ENCODE measurements at places on chromosomes 5 and 9. TPM values are rescaled to one million over a fixed set of nuclear protein-coding genes. Genes with fewer than 3 reads are reported as not detected.

The BAAT gene
- total RNA-seq = not detected

The WNT8A gene
- not detected for total RNA-seq

The MIGA2 gene
- total RNA-seq = 37.1 TPM

The S100Z gene
- total RNA-seq = not detected

The WNK2 gene
- total RNA-seq = 45.5 TPM

DNA sequence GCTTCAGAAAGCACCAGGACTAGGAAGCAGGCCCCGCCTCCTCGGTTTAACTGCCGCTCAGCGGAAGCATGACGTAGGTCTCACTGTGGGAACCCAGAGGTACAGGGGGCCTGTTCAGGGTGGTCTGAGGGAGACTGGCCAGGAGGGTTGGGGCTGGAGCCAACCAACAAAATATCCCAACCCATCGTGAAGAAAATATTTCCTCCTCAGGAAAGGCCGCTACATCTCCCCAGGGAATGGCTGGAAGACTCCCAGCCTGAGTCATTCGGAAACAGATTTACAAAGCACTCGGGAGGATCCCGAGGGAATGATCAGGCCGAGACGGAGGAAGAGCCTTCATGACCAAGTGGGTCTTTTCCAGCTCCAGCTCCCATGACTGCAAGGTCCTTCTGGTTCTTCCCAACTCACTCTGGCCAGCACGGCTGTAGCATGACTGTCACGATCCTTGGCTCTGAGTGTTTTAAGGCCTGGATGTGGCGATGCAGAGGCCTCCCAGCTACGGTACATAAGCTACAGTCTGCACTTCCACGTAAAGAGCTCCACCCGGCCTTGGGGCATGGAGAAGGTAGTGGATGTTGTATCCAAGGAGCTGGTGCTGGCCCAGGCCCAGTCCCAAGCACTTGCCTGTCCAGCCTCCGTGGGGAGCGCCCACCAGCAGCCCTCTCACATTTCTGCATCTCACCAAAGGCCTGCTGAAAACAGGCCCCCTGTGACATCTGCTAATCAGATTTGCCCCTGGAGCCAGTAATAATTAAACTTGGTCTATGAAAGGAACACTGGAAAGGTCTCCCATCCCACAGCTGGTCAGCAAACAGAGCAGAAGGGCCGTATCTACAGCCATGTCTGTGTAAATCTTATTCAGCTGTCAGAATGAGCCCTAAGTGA lies 100.6 kb downstream of the LHFPL2 start:
- peak; percentile 95 for DNase-seq

DNA sequence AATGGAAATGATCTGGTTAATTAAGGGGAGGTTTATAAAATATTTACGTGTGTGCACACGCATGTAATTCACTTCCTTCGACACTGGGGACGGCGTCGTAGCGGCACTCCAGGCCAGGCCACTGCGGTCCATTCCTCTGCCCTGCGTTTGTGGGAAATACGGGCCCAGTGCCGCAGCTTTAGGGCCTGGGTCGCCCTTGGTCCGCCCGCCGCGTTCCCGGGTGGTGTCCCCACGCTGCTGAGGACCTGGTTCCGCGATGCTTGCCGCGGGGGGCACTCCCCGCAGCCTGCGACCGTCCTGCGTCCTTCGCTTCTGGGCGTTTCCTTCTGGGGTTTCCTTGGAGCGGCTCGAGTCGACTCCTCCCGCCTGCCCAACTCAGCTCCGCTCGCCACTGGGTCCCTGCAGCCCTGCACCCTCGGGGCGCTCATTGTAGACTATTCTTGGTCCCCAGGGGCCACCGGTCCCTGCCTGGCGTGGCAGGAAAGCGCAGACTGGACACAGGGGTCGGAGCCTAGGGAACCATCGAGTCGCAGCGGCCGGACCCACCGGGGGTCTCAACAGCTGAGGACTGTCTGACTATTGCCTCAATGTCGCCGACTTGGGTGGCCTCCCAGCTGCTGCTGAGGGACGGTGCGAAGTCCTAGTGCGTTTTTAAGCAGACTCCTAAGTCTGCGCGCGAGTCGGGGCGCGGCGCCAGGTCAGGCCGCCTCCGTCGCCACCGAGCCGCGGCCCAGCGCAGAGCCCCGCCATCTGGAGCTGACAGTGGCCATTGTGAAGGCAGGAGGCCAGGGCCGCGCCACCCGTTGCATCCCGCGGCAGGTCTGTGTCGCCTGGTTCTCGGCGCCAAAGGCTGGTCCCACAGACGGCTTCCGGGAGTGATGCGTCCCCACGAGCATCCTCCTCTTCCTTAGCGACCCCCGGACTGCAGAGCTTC lies 4.4 kb upstream of the IRX1 start:
- DNase-seq = no peak

- no peak for DNase-seq
Measured at GRCh38 chr5:178429156-178429468, 161.1 kb downstream of the COL23A1 start.

- DNase-seq = peak; percentile 90
Measured at GRCh38 chr9:99169982-99170761, 51.6 kb downstream of the ALG2 start.

- DNase-seq = no peak
Measured at GRCh38 chr9:127406799-127407491, 10.0 kb downstream of the SLC2A8 start.

DNA sequence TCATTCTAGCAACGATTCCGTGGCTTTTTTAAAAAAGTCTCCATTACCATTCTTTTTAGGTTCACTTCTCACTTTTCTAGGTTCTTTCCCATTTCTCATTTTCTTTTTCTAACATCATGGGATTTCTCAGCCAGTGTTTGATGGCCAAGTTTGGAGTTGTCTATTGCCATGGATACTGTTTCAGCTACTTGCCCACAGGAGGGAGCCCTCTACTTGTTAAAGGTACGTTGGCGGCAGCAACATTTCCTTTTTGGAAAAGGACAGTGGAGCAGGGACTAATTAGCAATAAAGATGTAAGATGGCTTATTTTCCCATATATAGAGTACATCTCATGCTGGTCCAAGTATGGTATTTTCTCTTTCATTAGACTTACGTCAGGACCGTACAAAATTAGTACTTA lies 2257.5 kb upstream of the C9orf72 start:
- DNase-seq = no peak

GRCh38 chr9:4812858-4813257 lies 20.1 kb downstream of the RCL1 start:
- no peak for DNase-seq

- DNase-seq = no peak
Measured at GRCh38 chr9:5493679-5494511, 16.4 kb upstream of the PDCD1LG2 start.

DNA sequence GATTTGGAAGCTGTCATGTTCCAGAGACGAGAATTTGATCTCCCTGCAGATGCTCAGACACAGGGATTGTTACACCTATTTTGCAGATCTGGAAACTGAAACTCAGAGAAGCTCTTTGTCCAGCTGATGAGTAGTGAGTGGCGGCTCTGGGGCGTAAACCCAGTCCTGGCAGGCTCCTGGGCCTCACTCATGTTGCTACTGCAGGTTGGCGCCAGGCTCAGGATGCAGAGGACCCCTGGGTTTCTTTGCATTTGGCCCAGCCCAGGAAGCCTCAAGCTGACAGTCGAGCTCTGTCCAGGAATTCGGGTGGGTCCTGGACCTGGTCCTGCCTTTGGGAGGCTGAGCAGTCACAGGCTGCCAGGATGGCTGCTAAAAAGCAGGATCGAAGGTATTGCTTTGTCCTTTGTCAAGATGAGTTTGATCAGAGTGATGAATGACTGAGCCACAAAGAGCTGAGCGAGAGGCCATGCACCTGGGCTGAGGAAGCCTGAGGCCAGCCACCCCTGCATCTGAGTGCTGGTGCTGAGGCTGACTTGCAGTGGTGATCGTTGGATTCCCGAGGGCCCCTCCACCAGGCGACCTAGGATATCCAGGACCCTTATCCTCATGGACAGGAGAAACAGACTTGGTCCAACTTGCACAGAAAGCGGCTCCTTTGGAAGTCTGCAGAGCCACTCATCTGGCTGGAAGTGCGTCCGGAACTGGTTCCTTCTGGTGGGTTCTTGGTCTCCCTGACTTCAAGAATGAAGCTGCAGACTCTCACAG lies 8.3 kb upstream of the RNF130 start:
- no peak for DNase-seq

DNA sequence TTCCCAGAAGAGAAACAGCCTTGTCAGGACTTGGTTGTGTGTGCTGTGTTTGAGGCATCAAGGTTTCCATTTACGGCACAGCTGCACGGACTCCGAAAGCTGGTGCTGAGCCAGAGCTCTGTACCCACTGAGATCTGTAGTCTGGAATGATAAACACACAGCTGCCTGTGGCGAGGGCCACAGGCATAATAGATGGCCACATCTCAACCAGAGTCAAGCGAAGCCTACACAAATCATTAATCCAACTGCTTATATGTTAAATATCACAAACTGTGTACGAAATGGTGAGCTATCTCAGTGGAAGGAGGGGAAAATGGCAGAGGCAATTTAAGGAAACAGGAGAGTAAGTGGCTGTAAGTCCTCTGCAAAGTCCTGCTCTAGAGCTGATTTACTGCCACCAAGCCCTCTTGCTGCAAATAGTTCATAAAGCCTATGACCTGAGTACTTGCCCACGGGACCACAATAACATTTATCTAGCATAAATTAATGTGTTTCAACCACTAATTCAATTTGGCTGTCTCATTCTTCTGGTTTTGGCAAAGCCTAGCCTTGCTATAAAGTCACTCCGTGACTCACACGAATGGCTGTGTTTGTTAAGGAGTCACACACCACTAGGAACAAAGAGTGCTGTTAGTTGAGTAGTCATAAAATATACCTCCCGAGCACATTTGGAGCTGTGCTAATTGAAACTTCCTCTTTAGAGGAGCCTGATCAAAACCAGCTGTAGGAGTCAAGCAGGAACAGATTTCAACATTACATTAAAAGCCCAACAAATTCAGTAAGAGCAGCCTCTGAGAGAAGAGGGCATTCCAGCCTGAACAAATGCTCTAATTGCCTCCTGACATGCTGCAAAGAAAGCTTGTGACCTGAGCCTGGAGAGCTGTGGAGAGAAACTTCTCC lies 738.6 kb upstream of the ZNF608 start:
- no peak for DNase-seq

GRCh38 chr9:95505072-95505716 lies 11.6 kb downstream of the PTCH1 start:
- DNase-seq = no peak

DNA sequence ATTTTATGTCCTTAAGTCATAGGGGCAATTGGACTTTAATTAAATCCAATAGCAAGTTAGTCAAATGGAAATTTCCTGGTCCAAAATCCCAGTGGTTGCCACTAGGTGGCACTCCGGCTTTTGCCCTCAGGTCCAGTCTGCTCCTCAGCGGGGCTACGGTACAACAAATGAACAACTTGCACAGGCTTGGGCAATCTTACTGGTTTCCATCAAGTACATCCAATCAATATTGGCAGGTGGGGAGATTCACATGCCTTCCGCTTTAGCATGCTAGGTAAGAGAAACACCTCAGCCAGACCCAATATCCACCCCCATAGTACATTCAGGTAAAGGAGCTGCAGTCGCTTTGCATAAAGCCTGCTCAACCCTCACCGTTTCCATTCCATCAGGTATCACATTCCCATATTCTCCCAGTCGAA lies 6.3 kb upstream of the MXD3 start:
- no peak for DNase-seq

GRCh38 chr9:76855015-76855414 lies 50.9 kb downstream of the PRUNE2 start:
- no peak for DNase-seq

DNA sequence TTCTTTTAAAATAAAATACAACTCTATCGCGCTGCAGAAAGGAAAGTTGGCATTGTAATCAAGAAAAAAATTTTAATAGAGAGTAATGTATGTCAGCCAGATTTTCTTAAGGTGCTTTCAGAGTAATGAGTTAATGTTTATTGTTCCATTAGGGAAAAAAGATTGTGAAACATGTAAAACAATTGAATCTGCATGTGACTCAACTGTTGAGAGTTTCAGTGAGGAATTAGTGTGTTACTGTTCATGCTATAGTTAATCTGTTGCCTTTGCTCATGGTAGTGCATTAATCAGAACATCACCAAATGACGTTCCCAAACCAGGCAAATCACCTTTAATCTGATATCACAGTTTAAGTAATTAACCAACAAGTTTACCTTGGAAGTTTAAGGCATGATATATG lies 600.5 kb downstream of the NR2F1-AS1 start:
- no peak for DNase-seq

- no peak for DNase-seq
Measured at GRCh38 chr9:124972241-124972770, 31.4 kb upstream of the GOLGA1 start.

DNA sequence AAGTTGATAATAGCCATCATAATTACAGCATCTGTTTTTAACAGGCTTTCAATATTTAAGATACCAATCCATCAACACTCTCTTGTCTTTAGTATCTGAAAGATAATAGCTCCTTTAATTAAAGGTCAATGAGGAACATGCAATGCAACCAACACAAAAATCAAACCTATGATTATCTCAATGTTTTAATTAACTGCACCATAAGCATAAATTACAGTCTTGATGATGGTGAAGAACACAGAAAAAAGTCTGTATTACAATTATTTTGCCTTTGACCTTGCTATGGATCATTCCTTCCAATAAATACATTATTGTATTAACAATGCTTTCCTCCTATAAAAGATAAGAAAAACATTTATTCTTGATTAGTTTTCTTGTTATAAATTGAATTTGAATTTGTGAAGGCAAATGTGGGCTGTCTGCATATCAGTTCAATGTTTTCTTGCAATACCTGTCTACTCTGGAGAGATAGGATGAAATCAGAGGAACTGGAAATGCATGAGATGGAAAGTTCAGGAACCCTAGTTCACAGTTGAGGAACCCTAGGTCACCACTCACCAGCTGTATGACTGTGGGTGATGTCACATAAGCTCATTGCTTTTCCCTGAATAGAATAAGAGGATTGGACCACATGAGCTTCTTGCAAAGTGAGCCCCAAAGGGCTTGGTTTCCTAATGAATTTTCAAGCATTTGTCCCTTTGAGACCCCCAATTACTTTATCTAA lies 58.5 kb upstream of the ANXA1 start:
- DNase-seq = no peak

- no peak for DNase-seq
Measured at GRCh38 chr5:112238473-112238872, 180.6 kb downstream of the EPB41L4A start.

- DNase-seq = no peak
Measured at GRCh38 chr5:119370486-119370885, 14.7 kb downstream of the TNFAIP8 start.

DNA sequence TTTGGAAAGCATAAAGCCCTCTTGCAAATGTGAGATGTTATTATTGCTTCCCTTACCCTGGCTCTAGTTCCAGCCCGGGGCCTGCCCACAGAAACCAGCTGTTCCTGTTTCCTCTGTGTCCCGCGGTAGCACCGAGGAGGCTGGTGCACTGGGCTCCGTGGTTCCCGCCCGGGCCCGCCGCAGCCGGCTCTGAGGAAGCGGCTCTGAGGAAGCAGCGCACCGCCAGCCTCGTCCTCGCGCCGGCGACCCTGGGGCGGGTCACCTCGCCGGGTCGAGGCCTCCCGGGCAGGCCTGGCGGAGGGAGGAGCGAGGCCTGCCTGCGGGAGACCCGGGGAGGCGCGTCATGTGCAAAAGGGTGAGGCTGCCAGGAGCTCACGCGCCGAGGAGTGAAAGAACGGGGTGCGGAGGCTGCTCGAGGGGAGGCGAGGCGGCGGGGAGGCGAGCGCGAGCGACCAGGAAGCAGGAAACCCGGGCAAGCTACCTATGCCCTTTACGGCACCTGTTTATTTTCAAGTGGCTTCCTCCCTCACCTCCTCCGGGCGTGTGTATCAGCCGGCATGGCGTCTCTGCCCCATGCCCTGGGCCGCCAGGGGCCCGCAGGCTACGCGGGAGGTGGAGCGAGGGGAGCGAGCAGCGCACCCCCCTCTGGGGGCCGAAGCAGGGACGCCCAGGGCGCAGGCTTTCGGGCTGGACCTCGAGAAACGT lies 61.3 kb upstream of the MEGF10 start:
- no peak for DNase-seq

- no peak for DNase-seq
Measured at GRCh38 chr5:31965227-31965626, 208.9 kb downstream of the GOLPH3 start.

Measured in esophagus muscularis mucosa (tissue), 4 donors.